Transverse colon (tissue), 4 donors: ENCODE measurements at places on chromosomes 13 and 19. TPM values are rescaled to one million over a fixed set of nuclear protein-coding genes. Genes with fewer than 3 reads are reported as not detected.

- DNase-seq, result no peak
These were observed 27.5 kb downstream of the DPRX start for GRCh38 chr19:53659292-53659691.

DNA sequence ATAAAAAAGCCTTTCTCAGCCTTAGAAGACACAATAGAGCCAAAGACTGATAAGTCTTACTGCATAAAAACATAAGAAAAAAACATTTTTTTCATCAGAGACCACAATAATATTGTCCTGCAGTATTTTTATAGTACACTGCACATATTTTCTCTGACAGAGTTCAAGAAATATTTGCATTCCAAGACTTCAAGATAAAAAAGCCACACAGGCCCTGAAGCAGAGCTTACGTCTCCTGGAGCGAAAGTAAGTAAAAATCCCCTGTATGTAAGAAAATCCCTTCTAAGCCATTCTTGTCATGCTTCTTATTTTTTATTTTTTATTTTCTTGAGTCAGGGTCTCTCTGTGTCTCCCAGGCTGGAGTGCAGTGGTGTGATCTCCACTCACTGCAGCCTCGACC, 755.9 kb downstream of the LIG4 start:
- DNase-seq, result no peak

Gene ZIC5
- total RNA-seq, result not detected

GRCh38 chr13:27679396-27679795, 57.7 kb downstream of the POLR1D start:
- no peak for DNase-seq

- DNase-seq, result no peak
These were observed 5.3 kb downstream of the DMAC2 start for GRCh38 chr19:41434450-41434849.

GRCh38 chr19:39097299-39097698, 13.1 kb downstream of the ACP7 start:
- DNase-seq, result no peak

GRCh38 chr19:50328873-50329145, 368 bp downstream of the KCNC3 start:
- no peak for DNase-seq

Gene BRCA2
- 4.8 TPM for total RNA-seq

- no peak for DNase-seq
These were observed 569 bp downstream of the LCP1 start for GRCh38 chr13:46181377-46181839.

DNA sequence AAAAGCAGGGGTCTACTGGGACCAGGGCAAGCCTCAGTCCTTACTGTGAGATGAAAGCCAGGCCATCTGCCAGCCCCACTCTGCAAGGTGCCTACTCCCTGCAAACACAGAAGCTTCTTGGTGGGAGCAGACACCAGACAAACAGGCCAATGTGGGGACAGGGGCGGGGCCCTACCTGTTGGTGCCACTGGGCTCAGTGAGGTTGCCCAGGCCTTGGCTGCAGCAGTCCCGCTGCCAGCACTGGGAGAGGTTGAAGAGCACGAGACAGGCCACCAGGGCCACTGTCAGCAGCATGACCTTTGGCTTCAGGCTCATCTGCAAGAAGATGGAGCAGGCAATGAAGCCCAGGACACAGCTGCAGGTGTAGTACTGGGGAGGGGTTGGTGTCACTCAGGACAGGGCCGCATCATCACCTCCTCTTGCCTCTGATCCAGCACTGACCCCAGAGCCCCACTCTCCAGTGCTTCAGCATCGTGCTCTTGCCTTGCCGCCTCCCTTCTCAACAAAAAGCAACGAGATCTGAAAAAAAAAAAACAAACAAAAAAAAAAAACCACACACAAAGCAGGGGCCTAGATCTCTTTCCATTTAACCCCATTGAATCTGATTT, 72.6 kb downstream of the NBEA start:
- DNase-seq, result no peak

- no peak for DNase-seq
These were observed 8.1 kb downstream of the B3GLCT start for GRCh38 chr13:31207661-31208552.

Gene OR7A5
- not detected for total RNA-seq

DNA sequence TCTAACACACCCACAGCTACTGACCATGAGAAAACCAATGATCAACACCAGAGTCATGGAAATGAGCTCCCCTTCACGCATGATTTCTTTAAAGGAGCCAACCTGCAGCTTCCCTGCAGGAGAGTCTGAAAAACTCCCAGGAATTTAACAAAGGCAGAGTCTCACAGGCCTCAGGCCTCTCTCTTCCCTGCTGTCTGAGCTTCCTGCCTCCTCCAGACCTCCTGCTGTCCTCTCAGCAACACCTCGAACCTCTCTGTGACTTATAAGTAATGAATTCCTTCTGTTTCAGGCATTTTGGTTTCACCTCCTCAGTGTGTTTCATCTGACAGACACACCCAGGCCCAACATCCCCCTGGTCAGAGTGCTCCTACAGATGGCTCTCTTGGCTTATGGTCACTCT, 1044.4 kb downstream of the UQCRFS1 start:
- no peak for DNase-seq

DNA sequence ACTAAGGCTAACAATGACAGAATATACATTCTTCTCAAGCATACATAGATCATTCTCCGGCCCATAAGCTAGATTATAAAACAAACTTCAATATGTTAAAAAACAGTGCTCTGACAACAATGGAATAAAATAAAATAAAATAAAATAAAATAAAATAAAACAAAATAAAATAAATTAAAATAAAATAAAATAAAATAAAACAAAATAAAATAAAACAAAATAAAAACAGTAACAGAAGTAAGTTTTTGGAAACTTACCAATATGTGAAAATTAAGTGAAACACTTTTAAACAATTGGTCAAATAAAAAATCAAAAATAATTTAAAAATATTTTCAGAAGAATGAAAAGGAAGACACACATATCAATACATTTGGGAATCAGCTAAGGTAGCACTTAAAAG, 1785.8 kb upstream of the PCDH20 start:
- DNase-seq, result no peak

Gene PRSS57
- total RNA-seq, result not detected

Gene SLC39A3
- total RNA-seq, result 10.1 TPM

- no peak for DNase-seq
These were observed 43.7 kb downstream of the NUMBL start for GRCh38 chr19:40646743-40647254.

DNA sequence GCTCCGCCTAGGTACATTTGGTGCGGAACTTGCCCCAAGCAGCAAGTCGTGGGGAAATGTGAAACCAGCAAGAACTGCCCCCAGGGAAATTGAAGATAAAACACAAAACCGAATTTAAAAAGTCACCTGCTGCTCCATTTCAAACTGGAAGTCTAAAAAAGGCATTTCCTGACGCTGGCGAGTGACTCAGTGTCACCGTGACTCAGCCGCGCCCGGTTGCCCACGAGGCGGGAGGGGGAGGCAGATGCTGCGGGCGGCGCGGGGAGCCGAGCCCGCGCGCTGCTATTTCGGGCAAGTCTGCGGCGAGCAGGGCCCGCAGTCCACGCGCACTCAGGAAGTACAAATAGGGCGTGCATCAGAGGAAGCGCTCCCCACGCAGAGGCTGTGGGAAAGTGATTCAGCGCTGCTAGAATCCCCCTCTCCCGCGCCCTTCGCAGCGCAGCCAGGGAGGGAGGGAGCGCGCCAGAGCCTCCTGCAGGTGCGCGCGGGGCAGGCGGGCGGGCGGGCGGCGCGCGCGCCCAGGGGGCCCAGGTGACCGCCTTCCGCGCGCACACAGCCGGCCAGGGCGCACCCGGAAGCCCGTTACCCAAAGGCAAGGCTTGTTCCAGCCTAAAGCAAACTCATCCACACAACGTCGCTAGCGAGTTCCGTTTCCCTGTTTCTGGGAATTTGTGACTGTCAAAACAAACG, 168.8 kb downstream of the COL4A1 start:
- DNase-seq, result peak; percentile 49

DNA sequence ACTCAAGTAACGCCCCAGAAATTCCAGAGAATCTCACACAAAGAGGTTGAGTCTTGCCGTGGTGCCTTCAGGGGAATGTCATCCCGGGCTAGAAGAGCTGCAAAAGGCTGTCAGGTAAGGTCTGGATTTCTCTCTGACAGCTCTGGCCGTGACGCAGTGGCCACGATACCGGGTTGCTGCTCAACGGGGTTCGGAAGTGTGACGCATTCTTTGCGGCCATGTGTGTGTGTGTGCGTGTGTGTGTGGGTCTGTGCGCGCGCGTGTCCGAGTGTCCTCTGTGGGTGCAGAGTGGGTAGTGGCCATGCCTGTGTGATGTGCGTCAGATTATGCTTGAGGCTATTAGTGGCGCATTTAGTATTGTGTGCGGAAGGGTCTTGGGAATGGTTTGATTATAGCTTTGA, 306 bp downstream of the ZNF540 start:
- DNase-seq, result peak; percentile 66

GRCh38 chr13:28510542-28510941, 15.6 kb upstream of the FLT1 start:
- DNase-seq, result no peak

DNA sequence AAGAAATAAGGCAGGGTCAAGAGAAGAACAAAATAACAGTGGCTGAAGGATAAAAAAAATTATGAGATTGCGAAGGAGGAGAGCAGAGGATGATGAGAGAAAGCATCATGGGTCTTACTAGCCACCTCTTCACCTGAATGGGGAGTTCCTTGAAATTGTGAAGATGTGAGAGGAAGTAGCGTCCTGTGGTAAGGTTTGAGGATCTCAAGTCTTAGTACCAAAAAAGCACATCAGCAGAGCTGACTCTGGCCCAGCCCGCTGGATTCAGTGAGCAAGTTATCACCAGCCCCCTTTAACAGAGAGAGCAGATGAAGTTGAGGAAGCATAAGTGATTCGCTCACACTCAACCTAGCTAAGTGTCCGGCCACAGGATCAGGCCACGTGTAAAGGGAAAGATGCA, 61.8 kb downstream of the RXFP2 start:
- no peak for DNase-seq

- DNase-seq, result no peak
These were observed 19.6 kb downstream of the GPR183 start for GRCh38 chr13:99287551-99287950.

Gene DMKN
- total RNA-seq, result 2.7 TPM

DNA sequence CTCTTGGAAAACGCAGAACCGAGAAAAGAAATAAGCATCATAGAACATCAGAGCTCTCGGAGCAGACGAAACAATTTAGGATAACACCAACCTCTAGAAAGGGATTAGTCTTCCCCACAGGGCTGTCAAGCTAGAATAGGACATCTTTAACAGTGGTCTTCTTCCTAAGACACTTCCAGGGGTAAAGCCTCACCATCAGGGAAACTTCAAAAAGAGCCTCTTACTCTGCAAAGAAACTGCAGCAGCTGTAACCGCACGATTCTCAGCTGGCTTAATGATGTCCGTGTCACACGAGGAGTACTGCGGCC, 642 bp downstream of the ZNF571 start:
- DNase-seq, result no peak

GRCh38 chr13:36973621-36974295, 25.4 kb downstream of the ALG5 start:
- DNase-seq, result no peak

DNA sequence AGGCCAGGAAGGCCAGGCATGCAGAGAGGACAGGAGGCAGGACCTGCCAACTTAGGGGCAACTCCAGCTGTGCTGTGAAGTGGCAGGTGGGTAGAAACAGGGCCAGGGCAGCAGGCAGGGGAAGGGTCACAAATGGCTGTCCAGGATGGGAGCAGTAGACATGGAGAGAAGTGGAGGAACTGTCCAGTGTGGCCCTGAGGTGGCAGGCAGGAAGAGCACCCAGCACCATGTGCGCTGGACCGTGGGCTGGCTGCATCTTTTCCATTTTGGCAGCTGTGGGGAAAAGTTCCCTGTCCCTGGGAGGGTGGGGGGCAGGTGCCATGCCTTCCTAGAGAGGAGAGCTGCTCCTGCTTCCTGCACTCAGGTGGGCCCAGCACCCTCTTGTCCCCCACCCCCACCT, 13.8 kb downstream of the DEDD2 start:
- DNase-seq, result no peak

GRCh38 chr13:92745258-92745657, 481.3 kb upstream of the GPC6 start:
- DNase-seq, result no peak

Gene PBX4
- 6.2 TPM for total RNA-seq

DNA sequence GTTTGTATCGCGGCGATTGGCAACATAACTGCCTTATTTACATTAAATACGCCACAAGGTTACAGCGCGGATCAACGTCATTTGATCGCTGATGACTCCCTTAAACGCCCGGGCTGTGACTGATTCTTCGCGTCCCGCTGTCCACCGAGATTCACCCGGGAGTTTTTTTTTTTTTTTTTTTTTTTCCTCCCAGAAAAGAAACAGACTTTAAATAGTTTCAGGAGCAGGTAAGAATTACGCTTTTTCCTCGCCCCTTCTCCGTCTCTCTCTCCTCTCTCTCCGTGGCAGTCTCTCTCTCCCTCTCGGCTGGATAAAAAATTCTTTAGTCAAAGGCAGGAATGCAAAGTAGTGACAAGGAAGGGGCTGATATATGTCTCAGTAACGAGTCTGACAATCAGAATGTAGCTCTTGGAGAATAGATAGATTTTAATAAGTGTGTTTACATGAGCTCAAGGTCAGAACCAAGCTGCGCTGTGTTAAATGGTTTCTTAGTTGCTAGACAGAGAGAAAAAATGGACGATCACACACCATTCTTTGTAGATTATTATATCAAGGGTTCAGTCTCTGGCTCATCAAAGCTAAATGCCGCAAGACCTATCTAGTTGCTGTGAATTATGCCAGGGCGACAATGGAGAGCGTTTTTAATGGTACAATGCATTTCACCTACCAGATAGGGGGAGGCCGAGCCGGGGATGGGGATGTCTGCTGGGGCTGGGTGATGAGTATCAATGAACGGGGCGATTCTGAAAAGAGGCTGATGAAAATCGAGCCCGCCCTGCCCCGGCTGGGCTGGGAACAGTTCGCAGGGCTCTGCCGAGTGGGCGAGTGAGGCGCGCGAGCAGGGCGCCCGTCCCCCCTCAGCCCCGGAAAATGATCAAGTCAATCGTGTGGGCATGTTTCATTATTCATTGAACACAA, 147.2 kb upstream of the ZNF536 start:
- no peak for DNase-seq

Gene TBC1D4
- 51.6 TPM for total RNA-seq

Gene LACC1
- total RNA-seq, result 12.3 TPM

Gene RFPL4AL1
- total RNA-seq, result not detected

DNA sequence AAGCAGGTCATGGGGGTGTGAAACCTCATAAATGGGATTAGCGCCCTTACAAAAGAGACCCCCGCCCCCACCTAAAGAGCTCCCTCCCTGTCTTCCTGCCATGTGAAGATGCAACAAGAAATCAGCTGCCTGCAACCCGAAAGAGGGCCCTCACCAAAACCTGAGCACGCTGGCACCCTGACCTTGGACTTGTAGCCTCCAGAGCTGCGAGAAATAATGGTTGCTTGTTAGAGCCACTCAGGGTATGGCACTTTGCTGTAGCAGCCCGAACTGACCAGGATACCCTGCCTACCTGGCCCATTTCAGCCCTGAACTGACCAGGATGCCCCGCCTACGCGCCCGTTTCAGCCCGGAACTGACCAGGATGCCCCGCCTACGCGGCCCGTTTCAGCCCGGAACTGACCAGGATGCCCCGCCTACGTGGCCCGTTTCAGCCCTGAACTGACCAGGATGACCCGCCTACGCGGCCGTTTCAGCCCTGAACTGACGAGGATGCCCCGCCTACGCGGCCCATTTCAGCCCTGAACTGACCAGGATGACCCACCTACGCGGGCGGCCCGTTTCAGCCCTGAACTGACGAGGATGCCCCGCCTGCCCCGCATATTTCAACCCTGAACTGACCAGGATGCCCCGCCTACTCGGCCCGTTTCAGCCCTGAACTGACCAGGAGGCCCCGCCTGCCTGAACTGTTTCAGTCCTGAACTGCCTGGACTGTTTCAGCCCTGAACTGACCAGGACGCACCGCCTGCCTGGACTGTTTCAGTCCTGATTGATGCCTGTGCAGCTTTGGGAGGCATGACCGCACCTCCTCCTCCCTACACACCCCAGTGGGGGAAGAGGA, 120.0 kb downstream of the UQCRFS1 start:
- no peak for DNase-seq
